ENCODE measurements at places on chromosomes 5 and 9.

- DNase-seq: no peak
Observed at GRCh38 chr5:86526811-86527348, 90.9 kb upstream of the COX7C start.

DNA sequence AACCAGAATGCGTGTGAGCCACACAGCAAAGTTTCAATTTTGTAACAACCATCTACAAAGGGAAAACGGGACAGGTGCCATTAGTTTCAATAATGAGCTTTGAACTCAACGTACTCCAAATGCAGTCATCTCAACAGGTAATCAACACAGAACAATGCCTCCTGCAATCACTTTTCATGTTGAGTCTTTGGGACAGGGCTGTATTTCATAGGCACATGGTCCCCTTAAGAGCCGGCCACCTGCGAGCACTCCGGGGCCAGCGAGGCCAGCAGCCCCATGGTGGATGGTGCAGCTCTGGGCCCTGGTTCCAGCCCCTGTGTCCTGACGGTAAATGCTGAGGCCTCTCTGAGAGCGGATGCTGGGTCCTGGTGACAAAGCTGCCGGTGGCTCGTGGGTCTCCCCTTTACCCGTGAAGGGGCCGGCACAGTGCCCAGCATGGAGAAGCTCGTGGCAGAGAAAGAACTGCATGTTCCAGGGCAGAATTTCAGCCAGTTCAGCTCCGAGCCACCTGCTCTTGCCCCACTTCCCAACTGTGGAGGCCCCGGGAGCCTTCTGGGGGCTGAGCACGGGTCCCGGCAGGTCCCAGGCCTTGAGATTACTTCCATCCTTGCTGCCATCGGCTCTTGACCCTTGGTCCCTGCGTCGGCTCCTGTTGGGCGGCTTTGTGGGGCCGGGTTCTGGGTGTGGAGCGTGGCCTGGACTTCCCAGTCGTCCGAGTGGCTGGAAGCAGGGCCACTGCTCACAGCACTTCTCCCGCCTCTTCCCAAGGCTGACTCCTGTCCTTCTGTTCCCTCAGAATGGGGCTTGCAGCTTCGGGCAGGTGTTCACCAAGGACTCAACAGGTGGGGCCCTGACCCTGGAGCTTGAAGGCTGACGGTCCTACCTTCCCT, 26.1 kb upstream of the RNU6ATAC start:
- no peak for DNase-seq

DNA sequence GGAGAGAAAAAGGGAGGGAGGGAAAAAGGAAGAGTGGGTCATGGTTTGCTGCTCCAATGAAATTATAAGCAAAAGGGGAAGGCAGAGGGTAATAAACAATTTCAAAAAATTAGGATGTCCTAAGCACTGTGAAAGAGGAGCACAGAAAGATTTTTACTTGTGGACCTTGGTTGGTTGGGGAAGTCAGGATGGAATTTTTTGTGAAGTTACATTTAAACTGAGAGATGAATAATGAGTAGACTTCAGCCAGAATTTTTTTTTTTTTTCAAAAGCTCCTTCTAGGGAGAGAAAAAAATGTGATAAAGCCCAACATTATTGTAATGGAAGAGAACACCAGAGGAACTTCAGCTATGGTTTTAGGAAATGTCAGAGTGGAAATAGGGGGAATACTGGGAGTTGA, 515.9 kb upstream of the PAPPA start:
- DNase-seq: no peak

- no peak for DNase-seq
Observed at GRCh38 chr5:133421394-133421793, 190.9 kb downstream of the FSTL4 start.

- DNase-seq: no peak
Observed at GRCh38 chr5:133706506-133707430, 94.4 kb upstream of the FSTL4 start.

DNA sequence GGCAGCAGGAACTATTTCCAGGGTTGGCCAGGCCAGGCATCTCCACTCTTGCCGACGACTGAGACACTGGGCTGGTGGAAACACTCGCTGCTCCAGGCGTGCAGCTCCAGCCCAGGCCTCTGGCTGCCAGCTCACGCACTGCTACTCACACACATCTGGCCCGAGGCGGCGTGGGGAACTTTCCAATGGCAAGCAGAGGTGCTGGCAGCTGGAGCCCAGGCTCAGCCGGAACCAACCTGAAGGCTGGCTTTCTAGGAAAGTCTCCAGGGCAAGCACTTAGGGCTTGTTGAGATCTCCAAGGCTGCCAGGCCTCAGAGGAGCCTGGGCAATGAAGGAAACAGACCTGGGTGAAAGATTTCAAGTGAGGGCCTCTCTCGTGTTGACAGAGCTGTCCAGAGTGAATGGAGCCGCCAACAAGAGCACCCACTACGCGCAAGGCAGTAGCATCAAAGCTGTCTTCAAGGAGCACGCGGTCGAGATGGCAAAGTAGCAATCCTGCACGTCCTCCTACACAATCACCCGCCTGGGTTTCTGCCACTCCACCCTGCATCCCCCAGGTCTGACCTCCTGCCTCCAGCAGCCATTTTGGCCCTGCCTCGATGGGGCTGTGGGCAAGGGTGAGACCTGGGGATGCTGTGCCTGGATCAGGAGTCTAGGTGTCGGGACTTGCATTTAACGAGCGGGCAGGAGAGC, 14.4 kb downstream of the SH3PXD2B start:
- no peak for DNase-seq

DNA sequence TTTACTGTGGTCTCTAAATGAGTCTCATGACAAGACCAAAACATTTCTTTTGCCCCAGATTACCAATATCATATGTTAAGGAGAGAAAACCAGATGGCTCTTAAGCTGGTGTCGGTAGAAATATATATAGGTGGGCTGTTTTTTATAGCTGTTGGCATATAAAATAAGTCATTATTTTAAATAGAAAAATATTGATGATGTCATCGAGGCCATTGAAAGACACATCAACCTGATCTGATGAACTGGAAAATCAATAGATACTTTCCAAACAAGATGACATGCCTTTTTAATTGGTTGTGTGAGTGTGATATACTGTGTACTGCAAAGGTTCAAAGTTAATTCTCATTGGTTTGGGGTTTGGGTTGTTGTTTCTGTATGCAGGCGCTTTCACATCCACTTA, 617.3 kb downstream of the CCDC171 start:
- no peak for DNase-seq

GRCh38 chr9:134159566-134160245, 4.7 kb downstream of the RNU6ATAC start:
- no peak for DNase-seq

GRCh38 chr9:84655447-84655846, 14.1 kb upstream of the NTRK2 start:
- DNase-seq: no peak

DNA sequence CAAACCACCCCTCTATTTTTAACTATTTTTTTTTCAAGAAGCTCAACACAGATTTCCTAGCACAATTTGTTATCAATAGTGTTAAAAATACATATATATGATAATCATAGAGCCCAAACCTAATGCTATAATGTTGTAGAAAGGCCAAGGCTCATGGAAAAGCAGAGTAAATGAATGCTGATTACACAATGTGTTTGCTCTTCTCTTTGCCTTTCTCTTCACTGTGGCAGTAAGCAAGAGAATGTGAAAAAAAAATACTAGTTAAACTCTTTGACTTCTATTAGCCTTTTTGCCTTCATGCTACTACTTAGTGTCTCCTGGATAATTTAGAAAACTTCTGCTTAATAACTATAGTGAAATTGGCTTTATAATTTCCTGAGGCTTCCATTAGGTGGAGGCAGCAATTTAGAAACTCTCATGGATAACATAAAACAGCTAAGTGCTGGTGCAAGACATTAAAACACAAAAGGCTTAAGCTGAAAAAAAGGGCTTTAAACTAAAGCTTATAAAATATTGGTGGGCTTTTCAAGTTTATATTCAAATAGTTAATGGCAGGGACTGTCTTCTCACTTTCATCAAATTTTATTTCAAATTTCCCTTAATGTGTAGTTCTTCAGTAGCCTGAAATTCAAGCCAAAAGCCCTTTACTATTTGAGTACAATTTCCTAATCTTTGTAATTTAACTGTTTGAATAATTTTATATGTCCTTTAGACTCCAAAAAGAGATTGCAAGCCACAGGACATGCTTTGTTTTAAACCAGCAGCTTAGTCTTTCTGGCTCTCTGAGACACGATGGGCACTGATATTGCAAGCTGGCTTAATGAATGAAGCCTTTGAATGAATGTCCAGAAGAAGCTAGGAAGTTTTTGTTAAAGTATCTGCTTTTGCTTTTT, 2031.8 kb upstream of the CDH6 start:
- DNase-seq: no peak

GRCh38 chr9:75101004-75101588, 12.8 kb downstream of the OSTF1 start:
- no peak for DNase-seq

DNA sequence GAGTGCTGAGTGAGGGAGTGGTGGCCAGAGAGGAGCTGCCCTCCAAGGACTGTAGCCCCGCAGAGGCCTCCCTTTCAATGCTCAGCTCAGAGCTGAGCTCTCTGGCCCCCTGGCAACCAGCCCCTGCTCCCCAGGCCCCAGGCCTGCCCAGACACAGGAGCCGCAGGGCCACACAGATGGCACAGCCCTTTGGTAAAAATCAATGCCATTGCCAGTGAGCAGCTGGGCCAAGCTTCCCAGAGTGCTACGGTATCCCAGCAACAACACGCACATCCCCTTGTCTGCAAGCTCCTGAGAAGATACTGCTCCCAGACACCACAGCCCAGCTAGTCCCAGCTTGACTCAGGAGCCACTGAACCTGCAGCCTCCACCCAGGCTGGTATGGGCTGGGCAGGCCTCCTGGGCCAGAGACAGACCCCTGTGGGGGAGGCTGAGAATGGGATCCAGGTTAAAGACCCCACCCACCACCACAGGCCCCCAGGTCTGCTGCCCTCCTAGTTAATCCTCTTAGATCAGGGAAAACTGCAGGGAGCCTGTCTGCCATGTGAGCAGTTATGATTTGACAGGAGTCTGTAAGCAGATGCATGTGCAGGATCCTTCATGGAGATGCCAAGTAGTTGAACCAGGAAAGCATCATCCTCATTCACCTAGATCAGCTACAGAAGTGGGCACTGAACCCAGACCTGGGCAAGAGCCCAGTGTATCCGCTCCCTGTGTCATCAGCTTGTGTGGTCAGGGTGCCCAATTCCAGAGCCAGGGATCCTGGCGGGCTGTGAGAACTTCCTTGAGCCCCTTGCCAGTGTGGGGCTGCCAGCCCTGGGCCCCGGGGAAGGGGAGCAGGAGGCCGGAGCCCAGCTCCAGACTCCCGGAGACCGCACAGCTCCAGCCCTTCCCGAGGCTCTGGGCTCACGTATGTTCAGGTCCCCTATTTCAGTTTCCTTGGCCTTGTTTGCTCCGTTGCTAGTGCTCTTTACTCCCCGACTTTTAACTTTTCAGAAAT, 26.7 kb upstream of the ADAMTS2 start:
- no peak for DNase-seq

- DNase-seq: no peak
Observed at GRCh38 chr9:83656032-83656680, 33.2 kb downstream of the IDNK start.

GRCh38 chr9:20303996-20304395, 318.3 kb downstream of the MLLT3 start:
- no peak for DNase-seq

GRCh38 chr5:119626086-119626485, 3.3 kb upstream of the FAM170A start:
- no peak for DNase-seq

GRCh38 chr9:2809692-2810419, 34.0 kb downstream of the PUM3 start:
- DNase-seq: no peak

- peak; percentile 37 for DNase-seq
Observed at GRCh38 chr5:113204525-113205161, 228.0 kb downstream of the DCP2 start.

GRCh38 chr9:109934136-109934856, 154.3 kb downstream of the PALM2AKAP2 start:
- DNase-seq: no peak

DNA sequence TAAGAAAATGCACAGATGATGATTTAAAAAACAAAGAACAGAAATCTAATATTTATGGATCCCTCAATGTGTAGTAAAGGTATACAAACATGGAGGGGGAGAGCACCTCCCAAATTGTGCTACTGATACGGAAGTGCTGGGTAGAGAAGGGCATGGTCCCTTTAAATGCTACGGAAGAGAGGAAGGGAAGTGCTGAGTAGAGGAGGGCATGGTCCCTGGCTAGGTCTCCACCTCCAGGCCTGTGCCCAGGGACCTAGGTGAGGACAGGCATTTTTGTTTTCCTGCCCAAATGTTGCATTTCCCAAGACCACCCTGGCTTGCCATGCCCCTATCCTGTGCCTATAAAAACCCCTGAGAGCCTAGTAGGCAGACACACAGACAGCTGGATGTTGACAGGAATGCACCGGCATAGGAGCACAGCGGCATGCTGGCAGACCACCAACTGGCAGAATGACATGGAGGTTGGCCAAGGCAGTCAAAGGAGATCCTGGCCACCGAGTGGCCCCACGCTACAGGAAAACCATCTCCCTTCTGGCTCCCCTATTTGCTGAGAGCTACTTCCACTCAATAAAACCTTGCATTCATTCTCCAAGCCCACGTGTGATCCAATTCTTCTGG, 62.1 kb upstream of the SPDL1 start:
- DNase-seq: no peak

- DNase-seq: no peak
Observed at GRCh38 chr9:97406620-97407177, 5.2 kb upstream of the TDRD7 start.

- no peak for DNase-seq
Observed at GRCh38 chr9:68953771-68954170, 60.1 kb downstream of the PRKACG start.

DNA sequence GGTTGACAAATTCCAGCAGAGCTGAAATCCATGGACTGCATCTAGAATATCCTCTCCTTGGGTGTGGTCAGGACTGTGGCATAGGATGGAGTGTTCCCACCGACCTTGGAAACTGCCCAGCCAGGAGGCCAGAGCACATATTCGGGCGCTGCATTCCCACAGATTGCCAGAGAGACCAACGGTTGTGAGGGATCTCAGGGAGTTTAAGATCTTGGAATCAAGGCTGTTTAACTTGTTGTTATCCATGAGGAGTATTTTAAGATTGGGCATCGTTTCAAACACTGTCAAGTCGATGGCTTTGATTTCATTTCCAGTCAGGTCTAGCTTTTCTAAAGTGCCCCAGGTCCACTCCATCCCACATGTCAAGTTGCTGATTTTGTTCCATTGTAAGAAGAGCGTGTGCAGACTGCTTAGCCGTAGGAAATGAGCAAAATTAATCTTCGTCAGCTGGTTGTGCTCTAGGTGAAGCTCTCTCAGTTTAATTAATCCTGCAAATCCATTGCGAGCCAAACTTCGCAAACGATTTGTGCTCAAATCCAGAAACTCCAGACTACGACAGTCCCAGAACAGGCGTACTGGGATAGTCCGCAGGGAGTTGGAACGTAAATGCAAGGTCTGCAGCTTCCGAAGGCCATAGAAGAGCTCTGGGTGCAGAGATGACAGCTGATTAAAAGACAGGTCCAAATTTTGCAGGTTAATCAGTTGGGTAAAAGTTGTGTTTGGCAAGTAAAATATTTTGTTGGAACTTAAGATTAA, 1.5 kb downstream of the LRRTM2 start:
- DNase-seq: no peak

GRCh38 chr9:79672236-79672635, 100.5 kb downstream of the TLE4 start:
- no peak for DNase-seq

- DNase-seq: no peak
Observed at GRCh38 chr9:5841771-5842573, 9.1 kb upstream of the ERMP1 start.

- DNase-seq: peak; percentile 54
Observed at GRCh38 chr5:39501397-39501796, 76.6 kb upstream of the DAB2 start.
